Ammon's horn (tissue), 1 donor: ENCODE measurements at places on chromosomes 3 and 15.

GRCh38 chr3:190721330-190721729 is 141.2 kb downstream of the GMNC start:
- no peak for DNase-seq

DNA sequence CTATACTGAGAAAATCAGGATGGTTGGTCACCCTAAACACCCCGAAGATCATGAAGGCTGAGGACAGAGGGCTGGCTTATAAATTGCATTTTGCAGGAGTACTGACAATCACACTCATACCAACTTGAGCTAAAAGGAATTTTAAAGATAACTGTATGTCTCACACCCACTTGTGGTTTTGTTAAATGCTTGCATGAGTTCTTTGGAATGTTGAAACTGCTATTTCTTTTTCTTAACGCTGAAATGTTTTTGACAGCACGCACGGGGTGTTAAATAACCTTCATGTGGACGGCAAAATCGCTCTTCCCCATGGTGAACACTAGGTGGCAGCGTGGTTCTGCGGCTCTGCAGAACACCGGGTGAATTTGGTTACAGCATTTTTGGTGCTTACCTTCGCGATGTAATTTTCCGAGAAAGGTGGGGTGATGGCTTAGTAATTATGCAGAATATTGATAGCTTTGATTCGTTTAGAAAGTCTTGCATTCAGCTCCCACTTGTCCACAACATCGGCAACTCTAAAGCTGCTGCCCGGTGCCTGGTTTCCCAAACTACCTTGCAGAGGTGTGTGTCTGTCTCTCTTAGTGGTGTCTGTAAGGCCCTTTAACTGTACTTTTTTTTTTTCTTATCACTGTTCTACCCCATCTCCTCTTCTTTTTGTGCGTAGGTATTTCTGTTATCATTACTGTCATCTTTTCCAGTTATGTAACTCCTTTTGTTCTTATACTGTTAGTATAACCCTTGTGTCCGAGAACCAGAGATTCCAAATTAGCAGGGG is 51.7 kb downstream of the ARNT2 start:
- DNase-seq: peak; percentile 90

DNA sequence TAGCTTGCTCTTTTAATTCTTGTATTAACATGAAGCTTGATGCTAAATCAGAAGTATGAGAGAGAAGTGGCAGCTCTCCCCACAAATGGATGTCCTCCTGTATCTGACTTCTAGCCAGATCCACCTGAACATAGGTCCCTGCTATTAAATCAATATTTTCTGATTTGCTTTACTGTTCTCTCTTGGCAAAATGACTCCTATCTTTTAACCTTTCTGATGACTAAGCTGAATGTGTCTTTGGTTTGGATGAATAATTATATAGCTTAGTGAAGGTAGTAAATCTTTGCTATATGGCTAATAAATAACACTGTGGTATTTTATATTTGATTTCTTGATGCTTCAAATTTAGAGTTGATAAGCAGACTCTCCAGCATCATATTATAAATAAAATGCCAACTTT is 28.3 kb upstream of the ARL14 start:
- DNase-seq: no peak

DNA sequence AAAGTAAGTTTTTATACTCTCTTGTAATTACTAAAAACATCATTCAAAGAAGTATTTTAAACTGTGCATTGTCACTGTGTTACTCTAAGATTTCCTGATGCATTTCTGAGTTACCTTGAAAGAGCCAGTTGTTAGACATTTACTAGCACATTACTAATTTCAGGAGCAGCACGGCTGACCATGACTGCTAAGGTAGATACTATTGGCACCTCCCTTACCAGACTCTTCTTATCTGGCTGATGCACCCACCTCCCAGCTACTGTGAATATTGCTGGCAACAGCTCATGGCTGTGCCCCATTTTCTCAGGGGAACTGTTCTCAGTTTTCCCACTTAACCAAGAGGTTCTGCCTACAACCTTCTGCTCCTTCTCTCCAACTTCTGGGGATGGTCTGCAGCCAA is 29.4 kb downstream of the COL6A5 start:
- DNase-seq: no peak

GRCh38 chr3:141789281-141789680 is 26.1 kb downstream of the GRK7 start:
- DNase-seq: no peak

DNA sequence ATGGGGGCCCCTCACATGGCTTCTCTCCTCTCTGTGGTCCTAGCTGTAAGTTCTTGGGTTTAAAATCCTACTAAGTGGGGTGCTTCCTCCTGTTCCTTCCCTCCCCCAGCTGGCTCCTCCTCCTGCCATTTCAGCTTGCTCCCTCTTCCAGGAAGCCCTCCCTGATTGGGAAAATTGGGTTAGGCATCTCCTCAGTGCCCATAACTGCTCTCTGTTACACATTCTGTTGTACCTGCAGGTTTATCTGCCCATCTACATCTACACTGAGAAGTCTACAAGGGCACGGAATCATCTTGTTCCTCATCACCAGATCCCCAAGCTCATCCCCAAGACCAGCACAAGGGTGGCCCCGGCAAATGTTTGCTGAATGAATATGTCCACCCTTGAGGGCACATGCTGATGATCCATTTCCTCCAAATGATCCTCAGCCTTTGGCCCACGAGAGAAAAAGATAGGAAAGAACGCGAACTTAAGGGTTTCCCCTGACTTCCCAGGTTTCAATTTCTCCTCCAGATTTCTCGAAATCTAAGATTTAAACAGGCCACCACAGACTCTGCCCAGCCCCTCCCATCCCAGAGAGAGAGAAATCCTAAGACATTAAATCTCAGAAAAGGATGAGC is 3.9 kb downstream of the SEMA7A start:
- DNase-seq: no peak

DNA sequence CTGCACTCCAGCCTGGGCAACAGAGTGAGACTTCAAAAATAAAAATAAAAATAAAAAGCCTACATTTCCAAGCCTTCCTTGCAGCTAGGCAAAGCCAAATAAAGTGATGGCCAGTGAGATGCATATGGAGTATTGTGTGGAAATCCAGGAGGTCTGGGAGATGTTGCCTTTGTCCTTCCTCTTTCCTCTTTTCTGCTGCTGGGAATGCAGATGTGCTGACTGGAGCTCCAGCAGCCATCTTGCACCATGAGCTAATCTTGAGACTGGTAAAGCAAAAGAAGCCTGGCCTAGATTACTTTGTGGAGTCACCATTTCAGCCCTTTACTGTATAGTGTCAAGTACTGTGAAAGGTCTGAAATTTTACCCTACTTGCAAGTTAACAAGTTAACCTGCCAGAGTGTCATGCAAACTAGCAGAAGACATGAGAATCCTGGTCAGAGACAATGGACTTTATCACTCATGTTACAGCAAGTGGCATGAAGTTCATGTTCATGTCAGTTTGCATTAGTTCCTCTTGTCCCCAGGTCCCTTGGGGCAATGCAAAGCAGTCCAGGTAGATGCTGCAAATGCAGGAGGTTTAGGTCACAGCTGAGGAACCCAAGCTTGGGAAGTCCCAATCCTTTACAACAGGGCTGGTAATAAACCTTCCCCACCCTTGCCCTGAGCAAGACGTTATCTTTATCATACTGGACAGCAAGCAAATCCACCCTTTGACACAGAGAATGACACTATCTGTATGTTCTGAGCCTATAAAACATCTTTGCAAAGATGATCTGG is 103.1 kb downstream of the TLE3 start:
- DNase-seq: no peak

GRCh38 chr15:34239151-34239808 is 14.5 kb downstream of the EMC4 start:
- no peak for DNase-seq

DNA sequence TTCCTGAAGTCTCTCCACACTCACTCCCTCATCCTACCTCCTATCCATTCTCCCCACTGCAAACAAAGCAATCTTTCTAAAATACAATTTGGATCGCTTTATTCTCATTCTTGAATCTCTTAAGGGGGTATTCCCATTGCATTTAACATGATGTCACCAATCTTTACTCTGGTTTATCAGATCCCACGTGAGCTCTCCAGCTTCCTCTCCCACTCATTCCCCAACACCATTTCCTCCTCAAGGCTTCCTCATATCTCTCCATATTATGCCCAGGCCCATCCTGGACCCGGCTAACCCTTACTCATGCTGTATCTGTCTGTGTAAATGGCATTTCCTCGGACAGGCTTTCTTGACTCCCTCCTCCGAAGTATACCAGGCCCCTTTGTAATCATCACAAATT is 165.0 kb downstream of the CD47 start:
- no peak for DNase-seq

GRCh38 chr15:57403566-57404325 is 27.4 kb downstream of the CGNL1 start:
- DNase-seq: no peak
